ENCODE measurements at places on chromosomes 2 and 18.

DNA sequence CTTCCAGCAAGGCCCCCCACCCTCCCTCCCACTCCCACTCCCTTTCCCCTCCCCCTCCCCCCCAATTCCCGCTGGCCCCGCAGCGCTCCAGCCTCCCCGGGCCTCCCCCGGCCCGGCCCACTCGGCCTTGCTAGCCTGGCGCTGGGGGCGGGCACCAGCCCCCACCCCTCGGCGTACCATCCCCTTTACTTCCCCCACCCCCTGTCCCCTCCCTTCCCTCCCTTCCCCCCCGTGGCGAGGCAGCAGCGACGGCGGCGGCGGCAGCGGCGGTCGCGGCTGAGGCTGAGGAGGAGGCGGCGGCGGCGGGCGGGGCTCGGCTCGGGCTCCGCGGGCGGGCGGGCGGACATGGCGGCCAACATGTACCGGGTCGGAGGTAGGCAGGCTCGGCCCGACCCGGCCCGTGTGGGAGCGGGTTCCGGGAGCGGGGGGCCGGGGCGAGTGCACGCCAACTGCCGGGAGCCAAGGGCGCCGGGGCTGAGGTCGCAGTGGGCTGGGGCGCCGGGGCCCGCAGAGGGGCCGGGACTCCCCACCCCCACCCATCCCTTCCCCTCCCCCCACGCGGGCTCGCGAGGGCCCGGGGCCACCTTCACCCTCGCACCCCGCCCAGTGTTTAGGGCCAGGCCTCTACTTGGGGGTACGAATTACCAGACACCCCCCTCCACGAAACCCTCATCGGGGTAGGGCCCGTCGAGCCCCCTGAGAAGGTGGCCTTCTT, at the start of gene MTA3:
Gene MTA3, plus strand, starts transcription at position 232 of the 715 bp plus-strand sequence. Its CDS starts 114 bp downstream, at position 346.
- peak; percentile 42 for DNase-seq

DNA sequence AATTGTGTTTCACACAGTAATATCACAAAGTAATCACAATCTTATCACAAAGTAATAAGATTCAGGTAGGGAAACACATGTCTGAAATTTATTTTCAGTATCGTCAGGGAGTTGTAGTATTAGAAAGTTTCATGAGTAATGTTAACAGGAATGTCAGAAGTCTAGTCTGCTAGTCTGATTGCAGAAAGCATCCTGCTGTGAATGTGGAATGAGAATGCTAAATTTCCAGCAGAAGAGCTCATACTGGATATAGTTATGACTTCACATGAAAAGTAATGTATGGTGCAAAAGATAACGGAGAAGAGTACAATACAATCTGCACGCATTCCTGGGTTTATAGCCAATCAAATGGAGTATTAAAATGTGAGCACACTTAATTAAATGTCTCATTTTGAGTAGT, 494.7 kb upstream of the SETBP1 start:
- DNase-seq: no peak

GRCh38 chr18:23722646-23723045, 33.4 kb downstream of the LAMA3 start:
- no peak for DNase-seq

DNA sequence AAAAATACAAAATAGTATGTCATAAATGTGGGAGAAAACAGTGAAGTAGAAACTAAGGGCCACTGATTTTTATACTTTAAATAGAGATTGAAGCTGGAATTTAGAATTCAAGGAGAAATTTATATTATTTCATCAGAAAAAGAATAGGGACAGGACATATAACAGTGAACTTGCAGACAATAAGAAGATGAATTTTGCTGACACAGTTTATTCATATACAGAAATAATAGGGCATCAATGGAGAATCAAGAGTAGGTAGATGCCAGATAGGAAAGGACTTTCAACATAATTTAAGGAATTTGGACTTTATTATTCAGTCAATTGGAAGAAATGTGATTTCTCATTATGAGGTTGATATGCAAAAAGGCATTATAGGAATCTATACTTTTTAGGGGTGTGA, 118.9 kb upstream of the HNMT start:
- no peak for DNase-seq

DNA sequence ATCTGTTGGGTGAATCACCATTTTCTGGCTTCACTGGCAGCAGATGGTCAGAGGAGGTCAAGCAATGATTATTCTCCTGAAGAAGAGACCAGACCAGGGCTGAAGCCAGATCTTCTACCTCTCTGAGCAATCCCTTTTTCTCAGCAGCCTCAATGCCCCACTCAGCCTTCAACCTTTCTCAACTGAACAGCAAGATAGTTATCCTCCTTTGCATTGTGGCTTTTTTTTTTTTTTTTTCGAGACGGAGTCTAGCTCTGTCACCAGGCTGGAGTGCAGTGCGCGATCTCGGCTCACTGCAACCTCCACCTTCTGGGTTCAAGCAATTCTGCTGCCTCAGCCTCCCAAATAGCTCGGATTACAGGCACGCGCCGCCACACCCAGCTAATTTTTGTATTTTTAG, 50.5 kb downstream of the ZFP36L2 start:
- no peak for DNase-seq

- DNase-seq: peak; percentile 69
These were observed 7.8 kb downstream of the MTHFD2 start for GRCh38 chr2:74206180-74206688.

- DNase-seq: no peak
These were observed 166.9 kb upstream of the NCK2 start for GRCh38 chr2:105577762-105578161.

- peak; percentile 59 for DNase-seq
These were observed 241.2 kb upstream of the TANK start for GRCh38 chr2:160918906-160919503.

- peak; percentile 40 for DNase-seq
These were observed 100.4 kb upstream of the SMAD2 start for GRCh38 chr18:48030616-48031480.

DNA sequence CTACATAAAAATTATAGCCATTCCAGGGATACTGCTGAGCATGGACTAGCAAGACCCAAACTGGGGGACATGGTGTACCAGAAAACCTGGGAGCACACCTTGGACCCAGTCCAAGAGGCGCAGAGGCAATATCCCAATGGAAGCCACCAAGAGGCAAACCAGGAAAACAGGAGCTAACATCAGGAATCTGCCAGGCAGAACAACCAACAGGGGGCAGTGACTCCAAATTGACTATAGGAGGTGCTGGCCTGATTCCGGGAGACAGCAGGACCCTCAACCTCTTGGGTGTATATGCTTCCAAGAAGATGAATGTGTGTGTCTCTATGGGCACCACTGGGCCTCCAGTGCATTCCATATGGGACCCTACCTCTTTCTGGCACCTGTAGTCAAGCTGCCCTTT, 172.7 kb upstream of the ARL4C start:
- no peak for DNase-seq

GRCh38 chr18:21481739-21482138, 118.8 kb downstream of the ESCO1 start:
- no peak for DNase-seq

- DNase-seq: peak; percentile 95
These were observed 109.6 kb downstream of the SH3RF3 start for GRCh38 chr2:109238580-109238979.

DNA sequence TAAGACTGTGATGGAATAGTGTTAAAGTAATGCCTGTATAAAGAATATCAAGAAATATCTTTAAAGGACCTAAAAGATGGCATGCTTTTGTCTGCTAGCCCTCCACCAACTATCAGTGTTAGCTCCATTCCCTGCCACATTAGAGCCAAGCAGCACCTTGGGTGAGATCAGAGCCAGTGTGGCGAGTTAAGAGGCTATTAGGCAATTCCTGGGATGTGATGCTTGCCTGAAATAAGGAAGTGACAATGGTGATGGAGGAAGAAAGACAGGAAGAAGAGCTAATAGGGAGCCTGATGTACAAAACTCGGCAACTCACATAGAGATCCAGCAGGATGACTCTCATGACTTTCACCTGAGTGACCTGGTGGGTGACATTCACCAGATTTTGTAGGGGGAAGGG, 143.5 kb downstream of the ZEB2 start:
- DNase-seq: no peak

DNA sequence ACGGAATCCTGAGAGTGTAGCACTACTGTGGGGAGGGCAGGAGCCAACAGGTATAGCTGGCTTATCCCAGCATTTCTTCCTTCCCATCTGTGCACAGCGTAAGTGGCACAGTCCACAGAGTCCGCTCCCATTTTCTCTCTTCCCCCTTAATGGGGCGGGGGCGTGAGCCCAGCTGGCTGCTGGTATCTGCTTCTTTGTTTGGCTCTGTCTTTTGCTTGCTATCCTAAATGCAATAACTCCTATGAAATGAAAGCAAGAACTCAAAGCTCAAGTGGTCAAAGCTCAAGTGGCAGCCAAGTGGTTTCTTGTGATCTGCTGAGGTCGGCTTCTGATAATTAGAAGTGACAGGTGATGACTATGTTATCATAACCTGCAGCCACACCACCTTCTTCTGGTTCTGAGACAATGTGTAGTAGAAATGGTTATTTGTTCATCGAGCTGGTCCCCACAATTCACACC, 192.7 kb downstream of the PLCL1 start:
- DNase-seq: no peak

DNA sequence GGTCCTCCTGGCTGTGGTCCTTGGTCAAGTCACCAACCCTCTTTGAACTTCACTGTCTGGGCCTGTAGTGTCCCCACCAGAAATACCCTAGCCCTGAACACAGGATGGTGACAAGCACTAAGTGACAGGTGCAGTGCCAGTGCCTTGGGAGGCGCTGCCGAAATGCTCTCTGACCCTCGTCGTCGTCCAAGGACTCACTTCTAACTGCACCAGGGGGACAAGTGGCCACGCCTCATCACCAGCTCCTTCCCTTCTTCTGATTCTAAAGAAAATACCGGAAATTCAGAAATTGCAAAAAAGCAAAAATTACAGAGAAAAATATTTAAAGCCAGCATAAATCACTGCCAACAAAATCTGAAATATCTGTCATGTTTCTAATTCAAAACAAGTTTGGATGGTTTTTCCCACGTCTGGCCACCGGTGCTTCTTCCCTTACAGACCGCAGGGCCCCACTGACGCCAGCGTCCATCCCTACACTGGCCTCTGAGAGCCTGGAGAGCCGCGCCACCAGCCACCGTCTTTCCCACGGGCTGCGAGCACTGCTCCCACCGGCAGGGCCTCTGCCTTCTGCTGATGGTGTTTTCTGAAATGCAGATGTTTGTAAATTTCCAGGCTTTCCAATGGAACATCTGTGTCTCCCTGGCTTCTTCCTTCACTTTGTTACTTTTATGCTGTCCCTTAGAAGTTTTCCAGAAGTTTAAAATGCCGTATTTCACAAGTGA, 37.4 kb upstream of the GPC1 start:
- no peak for DNase-seq

DNA sequence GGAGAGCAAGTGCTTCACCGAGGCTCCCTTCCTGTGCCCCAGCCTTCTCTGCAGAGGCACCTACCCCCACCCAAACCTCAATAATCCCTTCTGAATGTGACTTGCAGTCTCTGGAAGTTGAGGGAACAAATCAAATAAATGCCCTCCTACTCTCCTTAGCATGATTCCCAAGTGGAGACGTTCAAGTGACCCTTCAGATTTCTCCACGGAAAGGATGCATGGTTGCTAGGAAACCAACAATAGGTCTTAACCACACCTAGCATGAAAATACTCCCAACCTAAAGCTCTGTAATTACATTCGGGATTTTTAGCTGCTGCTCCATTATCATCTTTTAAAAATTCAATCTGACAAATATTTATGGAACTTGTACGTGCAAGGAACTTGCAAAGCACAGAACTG, 50.2 kb upstream of the CABLES1 start:
- DNase-seq: no peak

DNA sequence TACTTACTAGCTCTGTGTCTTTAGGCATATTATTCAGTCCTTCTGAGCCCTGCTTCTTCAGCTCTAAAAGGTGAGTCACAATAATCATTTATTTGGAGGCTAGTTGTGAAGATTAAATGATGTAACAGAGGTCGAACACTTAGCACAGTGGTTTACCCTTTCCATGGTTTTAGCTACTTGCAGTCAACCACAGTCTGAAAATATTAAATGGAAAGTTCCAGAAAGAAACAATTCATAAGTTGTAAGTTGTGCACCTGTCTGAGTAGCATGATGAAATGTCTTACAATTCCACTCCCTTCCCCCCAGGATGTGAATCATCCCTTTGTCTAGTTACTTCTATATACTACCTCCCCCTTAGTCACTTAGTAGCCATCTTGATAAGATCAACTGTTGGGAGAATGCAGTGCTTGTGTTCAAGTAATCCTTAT, 217.6 kb upstream of the THUMPD2 start:
- no peak for DNase-seq

- DNase-seq: no peak
These were observed 115.0 kb downstream of the CELF4 start for GRCh38 chr18:37450434-37451132.

GRCh38 chr2:166766220-166766619, 122.1 kb upstream of the XIRP2 start:
- DNase-seq: no peak

DNA sequence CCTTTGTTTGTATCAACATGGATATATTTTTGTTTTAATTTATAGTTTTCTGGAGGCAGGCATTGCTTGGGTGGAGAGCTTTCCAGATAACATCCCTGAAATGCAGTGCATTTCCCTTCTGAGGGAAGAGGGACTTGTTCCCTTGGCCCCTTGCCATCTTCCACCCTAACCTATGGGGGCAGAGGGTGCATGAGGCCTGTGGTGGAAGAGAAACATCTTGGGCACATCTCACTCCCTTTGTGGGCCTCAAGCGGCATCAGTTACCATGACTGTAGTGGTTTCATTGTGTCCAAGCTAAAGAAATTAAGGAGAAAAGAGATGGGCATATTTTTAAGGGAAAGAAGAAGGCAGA, 5.3 kb upstream of the RPL37A start:
- DNase-seq: no peak

GRCh38 chr2:126981476-126981875, 82.8 kb downstream of the TEX51 start:
- DNase-seq: no peak

DNA sequence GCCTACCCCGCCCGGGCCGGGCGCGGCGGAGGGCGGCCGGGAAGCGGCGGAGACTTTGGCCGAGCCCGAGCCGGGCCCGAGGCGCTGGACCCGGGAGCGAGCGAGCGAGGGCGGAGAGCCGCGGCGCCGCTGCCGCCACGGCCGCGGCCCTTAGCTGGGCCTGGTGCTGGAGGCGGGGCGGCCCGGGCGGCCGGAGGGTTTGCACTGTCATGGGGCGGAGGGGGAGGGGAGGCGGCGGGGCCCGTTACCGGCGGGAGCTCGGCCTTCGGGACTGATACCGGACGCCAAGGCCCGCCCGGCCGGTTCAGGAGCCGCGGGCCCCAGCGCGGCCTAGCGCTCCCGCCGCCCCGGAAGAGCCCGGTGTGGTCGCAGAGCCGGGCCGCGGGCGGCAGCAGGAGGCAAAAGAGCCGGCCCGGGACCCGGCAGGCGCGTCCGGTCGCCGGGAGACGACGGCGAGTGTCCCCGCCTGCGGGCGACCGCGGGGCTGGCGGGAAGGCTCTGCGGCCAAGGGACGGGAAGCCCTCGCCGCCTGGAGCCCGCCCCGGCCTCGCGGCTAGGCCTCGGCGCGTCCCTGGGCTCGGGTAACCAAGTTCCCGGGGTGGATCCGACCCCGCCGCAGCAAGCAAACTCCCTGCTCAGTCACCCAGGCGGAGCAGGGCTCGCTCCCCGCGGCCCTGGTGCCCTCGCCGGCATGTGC, 697 bp downstream of the KCMF1 start:
- DNase-seq: peak; percentile 37

Measured in fibroblast of gingiva (primary cell).